ENCODE measurements at places on chromosomes 12 and 14.

GRCh38 chr12:76173756-76174155 lies 89.3 kb upstream of the NAP1L1 start:
- no peak for DNase-seq

GRCh38 chr14:75454963-75455546 lies 27.2 kb downstream of the JDP2 start:
- peak; percentile 51 for DNase-seq

DNA sequence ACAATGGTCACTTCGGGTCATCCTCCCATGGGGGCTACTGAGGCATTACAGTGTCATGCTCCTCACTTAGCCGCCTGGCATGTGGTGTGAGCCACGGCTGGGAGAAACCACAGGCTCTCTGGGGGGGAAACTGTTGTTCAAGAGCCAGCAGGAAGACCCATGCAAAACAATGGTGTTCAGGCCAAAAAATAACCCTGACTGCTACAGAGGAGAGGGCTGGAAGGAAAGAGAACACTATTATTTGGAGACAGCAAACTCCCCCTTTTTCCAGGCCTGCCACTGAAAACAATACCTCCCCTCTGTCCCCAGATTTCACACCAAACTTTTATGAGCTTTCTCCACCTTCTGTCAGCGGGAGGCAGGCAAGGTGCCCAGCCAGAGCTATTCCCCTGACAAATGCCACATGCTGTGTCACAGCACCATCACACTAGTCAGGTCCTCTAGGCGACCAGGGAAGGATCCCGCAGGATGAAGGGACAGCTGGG lies 83.7 kb downstream of the CHGA start:
- DNase-seq: no peak

GRCh38 chr14:90472632-90473031 lies 75.8 kb downstream of the CALM1 start:
- no peak for DNase-seq

DNA sequence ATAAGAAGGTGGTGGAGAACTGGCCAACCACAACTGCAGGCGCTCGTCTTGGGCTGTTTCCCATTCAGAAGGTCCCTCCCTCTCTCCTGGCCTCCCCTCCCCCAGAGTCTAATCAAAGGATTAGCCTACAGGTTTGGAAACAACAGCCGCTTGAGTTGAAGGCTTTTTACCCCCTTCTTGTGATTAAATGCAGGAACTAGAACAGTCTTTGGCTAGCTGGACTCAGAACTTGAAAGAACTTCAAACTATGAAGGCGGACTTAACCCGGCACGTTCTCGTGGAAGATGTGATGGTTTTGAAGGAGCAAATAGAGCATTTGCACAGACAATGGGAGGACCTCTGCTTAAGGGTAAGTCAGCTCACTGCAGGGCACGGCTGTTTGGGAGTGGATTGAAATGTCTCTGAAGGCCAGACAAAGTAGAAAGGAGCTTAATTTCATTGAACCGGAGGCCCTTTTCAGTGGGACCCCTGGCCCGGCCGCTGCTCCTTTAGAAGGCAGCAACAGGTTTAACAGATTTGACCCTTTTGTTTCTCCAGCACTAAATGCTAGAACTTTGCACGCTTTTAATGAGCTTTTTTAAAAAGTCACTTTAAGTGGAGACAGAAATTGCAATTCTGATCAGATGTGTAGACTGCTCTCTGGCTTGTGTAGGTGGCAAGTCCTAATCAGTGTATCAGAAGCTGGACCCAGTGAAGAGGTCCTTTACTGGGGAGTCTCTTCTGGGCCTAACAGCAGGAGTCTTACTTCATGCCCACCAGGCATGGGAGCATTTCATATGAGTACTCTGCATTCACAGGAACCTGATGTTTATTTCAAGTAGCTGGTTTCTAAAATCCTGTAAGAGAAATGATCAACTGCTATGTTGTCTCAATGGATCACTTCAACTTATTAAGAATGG lies 107.7 kb downstream of the ESR2 start:
- no peak for DNase-seq

- DNase-seq: no peak
Measured at GRCh38 chr12:26273811-26274210, 78.4 kb downstream of the SSPN start.

DNA sequence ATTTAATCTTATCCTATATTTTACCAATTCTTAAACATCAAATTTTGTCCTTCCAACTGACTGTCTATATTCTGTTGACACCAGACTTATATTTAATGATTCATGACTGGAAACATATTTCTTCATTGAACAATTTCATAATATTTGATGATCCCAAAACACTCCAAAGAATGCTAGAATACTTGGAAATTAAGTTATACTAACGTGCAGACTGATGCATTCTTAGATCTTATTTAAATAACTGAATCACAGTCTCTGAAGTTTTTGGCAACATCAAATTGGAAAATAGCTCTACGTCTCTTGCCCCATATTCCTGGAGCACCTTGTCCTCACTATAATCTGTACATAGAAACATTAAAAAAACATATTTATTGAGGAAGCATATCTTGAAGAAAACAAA lies 127.4 kb downstream of the HMGA2 start:
- no peak for DNase-seq

GRCh38 chr12:77720258-77720657 lies 110.4 kb upstream of the NAV3 start:
- no peak for DNase-seq

GRCh38 chr12:92860521-92860920 lies 68.6 kb downstream of the EEA1 start:
- no peak for DNase-seq

DNA sequence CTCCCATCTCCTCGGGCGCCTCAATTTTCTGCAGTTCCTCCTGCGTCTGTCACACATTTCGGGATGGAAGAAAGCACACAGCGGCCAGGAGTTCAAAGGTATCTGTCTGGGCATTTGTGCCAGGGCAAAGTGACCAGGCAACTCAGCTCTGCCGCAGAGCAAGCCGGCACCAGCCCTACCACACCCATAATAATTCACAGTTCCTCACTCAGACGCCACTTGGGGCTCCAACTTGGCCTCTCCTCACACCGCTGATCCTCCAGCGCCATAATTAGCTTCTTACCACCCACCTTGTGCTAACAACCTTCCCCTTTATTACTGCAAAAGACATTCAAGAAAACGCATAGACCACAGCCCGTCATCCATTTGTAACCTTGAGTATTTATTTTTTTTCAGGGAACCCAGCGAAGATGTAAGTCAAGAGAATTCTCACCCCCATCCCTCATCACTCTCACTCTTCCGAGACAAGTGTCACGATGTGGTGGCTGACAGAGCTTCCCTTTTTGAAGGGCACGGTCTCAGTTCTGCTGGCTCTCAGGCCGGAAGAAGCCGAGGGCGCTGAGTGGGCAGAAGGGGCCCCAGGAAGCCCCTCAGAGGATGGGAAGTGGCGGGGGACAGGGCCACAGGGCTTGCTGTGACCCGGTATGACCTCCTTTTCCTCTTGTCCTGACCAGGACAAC lies 25.2 kb upstream of the NCOR2 start:
- no peak for DNase-seq

DNA sequence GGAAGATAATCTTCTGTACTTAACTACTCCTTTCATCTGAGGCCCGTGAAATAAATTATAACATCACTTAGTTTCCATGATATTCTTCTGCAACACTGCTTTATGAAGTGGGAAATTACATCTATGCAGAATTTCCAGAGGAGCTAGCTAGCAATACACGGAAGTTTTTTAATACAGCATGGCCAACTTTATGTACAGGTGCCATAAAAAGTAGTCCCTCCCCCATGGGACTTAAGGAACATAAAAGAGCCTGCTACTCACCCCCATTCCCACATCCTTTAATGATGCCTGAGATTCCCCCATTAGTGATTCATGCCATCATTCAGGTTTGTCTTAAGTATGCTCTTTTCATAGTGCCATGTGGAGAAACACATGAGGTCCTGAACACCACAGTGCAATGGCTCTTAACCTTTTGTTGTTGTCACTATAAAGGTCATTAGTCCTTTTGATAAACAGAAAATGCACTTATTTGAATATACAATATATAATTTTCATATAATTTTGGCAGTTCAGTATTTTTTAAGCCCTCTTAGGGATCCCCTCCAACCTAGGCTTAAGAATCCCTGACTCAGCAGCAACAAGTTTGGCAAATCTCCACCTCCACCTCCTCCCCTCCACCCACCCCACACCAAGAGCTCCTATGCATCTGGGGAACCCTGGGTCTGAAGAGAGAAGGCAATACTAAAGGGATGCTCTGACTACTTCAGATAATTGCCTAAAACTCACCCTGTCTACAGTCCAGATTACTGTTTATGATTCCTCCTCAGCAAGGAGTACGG lies 37.3 kb downstream of the DCAF5 start:
- no peak for DNase-seq

DNA sequence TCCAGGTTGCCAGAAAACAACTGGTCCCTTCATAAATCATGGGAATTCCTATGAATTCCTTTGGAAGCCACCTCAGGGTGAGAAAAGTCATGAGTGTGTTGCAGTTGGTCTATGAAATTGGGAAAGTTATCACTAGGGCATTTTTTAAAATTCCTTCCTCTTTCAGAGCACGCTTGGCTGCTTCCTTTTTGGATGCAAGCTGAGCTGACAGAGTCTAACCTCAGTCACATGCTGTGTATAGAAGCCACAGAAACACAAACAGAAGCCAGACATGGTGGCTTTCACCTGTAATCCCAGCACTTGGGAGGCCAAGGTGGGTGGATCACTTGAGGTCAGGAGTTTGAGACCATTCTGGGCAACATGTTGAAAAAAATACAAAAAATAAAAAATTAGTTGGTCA lies 21.7 kb upstream of the HELB start:
- peak; percentile 61 for DNase-seq

DNA sequence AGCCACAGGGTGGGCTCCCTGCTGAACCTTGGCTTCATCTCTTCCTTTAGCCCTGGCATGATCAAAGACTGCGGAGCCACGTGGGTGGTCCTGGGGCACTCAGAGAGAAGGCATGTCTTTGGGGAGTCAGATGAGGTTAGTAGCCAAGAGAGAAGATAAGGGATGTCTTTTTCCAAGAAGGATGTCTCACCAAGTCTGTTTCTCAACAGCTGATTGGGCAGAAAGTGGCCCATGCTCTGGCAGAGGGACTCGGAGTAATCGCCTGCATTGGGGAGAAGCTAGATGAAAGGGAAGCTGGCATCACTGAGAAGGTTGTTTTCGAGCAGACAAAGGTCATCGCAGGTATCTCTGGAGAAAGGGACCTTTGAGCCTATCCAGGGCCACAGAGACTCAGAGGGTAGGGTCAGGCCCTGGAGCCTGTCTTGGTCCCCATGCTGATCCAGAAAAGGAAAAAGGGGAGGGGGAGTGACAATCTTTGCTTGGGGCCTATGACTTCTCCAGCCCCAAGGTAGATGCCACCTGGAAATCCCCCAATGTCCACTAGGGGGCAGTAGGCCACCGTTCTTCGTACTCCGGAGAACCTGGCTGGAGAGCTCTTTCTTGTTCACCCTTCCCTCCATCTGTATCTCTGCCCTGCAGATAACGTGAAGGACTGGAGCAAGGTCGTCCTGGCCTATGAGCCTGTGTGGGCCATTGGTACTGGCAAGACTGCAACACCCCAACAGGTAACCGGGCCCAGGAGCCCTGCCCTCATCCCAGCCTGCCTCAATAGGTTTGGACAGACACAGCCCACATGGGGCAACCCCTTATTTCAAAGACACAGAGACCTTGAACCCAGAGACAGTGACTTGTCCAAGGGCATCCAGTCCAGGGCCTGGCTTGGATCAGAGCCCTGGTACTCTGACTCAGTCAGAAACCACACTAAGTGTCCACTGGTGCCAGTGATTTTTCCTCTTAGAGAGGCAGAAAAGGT lies 2.0 kb downstream of the TPI1 start:
- DNase-seq: peak; percentile 66

Data from AML-193 (cell line).